ENCODE measurements at places on chromosomes 3 and 15.

- no peak for DNase-seq
Observed at GRCh38 chr3:6281662-6282061, 579.3 kb upstream of the GRM7 start.

DNA sequence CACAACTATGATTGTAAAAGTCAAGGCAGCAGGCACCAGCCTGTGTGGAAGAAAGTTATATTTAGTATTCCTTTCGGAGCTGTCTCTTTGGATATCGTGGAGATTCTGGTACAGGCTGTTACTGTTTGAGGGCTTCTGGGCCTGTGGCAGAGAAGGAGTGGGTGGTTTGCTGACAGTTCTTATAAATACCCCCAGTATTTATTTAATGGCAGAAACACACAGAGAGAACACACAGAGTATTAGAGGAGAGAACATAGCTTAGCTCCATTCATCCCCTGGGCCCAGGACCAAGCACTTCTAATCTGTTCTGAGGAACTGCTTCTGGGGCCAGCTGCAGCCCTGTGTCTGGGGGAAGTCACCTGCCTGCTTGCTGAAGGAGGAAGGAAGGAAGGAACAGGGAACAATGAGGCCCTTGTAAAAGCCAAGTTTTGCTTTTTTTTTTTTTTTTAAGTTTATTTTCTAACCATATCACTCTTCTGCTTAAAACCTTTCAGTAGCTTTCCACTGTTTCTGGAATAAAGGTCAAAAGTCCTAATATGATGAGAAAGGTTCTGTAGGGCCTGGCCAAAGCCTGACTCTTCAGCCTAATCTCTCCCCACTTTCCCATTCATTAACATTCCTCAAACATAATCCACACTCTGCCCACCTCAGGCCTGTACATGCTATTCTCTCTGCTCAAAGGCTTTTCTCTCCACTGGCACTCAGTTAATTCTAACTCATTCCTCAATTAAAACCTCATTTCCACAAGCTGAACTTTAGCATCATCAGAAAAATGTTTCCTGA lies 11.8 kb upstream of the PP2D1 start:
- DNase-seq, result no peak

- no peak for DNase-seq
Observed at GRCh38 chr3:161137260-161137659, 32.1 kb upstream of the B3GALNT1 start.

DNA sequence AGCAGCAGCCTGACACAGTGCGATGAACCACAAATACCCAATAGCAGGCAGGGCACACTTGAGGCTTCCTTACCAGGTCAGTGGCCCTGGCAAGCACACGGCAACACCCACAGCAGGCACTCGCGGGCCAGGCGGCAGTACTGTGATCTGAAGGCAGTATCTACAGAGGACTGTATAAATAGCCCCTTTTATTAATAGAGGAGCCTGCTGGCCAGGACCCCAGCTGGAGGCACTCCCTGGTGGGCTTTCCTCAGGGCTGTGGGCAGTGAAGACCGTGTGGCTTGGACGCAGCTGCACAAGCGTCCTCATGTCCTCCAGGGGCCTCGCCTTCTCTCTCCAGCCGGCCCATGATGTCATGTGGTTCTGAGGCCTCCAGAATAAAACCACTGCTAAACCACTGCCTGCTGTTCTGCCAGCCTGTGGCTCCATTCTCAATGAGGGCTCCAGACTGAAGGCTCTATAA lies 44.1 kb downstream of the LRIG1 start:
- DNase-seq, result no peak

GRCh38 chr3:78670746-78671145 lies 1097.1 kb downstream of the ROBO1 start:
- DNase-seq, result no peak

DNA sequence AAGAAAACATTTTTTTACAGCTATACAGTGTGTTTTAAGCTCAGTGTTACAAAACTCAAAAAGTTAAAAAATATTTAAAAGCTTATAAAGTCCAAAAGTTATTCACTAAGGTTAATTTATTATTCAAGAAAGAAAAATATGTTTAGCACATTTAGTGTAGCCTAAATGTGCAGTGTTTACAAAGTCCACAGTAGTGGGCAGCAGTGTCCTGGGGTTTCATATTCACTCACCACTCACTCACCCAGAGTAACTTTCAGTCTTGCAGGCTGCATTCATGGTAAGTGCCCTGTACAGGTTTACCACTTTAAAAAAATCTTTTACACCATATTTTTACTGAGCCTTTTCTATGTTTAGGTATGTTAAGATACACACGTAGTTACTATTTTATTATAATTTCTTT lies 300.2 kb upstream of the TRIM42 start:
- DNase-seq, result no peak

DNA sequence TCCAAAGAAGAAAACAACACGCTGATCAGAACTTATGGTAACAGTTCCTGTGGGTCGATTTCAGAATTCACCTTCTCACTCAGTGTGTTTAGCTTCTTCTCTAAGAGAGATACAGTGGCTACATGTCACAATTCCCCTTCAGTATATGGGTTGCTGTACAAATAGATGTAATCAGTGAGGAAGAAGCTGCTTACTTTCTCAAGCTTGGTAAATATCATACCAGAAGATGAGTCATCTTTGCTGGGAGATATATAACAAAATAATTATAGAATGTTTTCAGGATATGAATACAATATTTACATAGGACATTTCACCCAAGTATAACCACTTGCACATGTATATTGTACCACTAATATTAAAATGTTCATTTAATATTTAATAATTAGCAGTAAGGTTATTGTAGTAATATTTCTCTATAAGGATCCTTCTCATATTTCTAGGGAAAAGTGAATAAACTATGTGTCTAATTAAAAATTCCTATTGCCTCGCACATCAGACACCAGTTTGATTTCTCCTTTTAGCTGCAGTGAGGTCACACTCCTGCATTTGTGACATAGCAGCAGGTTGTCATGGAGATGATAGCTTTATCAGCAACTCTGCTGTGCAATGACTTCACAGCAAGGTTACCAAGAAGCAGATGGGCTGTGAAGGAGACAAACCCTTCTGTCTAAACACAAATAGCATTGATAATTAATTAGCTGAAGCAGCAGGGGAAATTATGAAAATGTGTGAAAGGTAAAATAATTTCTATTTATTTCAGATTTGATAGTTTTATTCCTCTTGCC lies 211.4 kb downstream of the TUSC7 start:
- no peak for DNase-seq

DNA sequence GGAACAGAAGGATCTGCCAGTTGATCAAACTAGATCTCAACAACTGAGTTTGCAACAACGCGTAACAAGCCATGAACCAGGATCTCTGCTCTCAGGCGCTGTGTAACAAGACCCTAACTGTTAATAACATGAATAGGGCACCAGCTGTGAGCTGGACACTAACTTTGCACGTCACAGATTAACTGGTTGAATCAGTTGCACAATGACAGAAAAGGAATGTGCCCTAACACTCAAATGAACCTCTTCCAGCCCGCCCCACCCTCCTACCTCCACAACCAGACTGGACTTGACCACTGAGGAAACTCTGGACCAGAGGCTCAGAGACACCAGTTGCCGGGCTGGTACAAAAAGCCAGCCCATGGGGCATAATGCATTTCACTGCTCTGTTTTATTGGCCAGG lies 34.3 kb downstream of the MCF2L2 start:
- DNase-seq, result no peak

DNA sequence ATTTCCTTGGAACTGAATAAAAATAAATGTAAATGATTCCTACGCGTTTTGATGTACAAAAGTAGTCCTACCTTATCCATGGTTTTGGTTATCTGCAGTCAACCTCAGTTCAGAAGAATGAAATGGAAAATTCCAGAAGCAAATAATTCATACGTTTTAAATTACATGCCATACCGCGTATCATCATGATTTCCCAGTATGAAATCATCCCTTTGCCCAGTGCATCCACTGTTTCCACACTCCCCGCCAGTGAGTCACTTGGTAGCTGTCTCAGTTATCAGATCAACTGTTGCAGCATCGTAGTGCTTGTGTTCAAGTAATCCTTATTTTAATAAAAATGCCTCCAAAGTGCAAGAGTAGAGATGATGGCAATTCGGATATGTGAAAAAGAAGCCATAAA lies 9.1 kb upstream of the MFSD1 start:
- DNase-seq, result no peak

- no peak for DNase-seq
Observed at GRCh38 chr3:157786618-157787017, 283.4 kb upstream of the VEPH1 start.

DNA sequence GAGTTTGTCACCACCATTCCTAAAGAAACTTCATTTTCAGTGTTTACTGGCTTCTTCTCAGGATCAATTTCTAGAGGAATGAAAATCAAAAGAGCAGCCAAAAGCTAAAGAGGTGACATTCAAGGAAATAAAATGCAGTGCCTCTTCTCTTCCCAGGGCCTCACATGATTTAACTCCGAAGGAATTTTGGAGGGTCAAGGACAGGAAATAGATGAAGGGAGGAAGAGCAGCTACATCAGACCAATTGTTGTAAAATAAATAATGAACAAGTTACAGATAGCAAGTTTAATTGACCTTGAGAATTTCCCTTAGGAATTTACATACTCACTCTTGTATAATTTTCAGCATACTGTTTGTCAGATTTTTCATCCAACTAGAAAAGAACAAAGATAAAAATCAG lies 78.1 kb downstream of the LRRFIP2 start:
- no peak for DNase-seq

- DNase-seq, result no peak
Observed at GRCh38 chr3:196735751-196736150, 3.9 kb upstream of the PAK2 start.

DNA sequence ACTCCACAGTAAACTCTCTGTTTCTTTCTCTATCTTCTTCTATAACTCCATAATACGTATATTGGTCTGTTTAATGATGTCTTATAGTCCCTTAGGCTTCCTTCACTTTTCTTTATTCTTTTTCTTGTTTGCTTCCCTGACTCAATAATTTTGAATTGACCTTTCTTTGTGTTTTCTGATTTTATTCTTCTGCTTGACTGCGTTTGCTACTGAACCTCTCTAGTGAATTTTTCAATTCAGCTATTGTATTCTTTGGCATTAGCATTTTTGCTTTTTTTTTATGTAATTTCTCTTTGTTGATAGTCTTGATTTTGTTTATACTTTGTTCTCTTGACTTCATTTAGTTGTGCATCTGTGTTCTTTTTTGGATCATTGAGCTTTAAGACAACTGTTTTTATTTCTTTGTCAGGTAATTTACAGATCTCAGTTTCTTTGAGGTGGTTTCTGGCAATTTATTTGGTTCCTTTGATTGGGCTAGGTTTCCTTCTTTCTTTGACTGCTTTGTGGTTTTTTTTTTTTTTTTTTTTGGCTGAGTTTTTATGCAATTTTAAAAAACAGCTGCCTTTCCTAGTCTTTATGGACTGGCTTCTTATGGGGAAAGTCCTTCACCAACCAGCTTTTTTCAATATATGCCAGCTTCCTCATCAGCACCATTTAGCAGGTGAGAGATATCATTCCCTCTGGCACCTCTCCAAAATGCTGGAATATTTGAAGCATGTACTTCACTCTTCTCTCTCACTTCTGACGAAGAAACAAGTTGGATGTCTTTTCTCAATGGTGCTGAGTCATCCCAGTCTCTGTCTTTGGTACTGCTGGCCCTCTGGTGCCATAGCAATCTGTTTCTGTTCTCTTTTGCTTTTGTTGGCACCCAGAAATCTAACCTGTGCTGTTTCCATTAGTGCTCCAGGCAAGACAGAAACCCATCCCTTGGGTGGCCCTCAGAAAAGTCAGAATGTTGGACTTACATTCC lies 17.6 kb downstream of the RSRC1 start:
- no peak for DNase-seq

DNA sequence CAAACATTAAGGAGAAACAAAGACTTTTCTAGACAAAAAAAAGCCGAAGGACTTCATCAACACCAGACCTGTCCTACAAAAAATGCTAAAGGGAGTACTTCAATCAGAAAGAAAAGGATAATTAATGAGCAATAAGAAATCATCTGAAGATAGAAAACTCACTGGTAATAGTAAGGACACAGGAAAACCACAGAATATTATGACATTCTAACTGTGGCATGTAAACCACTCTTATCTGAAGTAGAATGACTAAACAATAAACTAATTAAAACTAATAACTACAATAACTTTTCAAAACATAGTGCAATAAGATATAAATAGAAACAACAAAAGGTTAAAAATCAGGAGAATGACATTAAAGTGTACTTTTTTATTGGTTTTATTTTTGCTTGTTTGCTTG lies 584.5 kb upstream of the CCDC54 start:
- DNase-seq, result no peak

GRCh38 chr3:16168211-16168610 lies 6.3 kb upstream of the GALNT15 start:
- DNase-seq, result no peak

DNA sequence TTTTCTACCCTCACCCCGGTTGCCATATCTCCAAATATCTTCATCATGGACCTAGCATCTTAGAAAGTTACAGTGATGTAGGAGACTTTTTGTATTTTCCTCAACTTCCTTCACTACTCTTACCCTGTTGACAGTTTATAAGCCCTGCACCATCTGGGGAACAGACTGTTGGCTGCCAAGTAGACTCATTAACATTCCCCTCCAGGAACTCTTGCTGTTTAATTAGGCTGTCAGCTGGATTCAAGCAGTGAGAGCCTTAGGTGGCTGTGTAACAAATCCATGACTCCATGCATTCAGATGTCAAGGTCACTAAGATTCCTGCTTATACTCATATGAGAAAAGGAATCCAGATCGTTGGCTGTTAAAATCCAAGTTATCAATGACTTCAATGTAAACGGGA lies 198.3 kb downstream of the NAALADL2 start:
- DNase-seq, result no peak

Data from stimulated activated CD8-positive, alpha-beta memory T cell treated with anti-CD3 and anti-CD28 coated beads, Interleukin-7, amount 100 ng/mL, for 24 hours (primary cell).